Kidney epithelial cell (primary cell): ENCODE measurements at places on chromosomes 12 and 14.

DNA sequence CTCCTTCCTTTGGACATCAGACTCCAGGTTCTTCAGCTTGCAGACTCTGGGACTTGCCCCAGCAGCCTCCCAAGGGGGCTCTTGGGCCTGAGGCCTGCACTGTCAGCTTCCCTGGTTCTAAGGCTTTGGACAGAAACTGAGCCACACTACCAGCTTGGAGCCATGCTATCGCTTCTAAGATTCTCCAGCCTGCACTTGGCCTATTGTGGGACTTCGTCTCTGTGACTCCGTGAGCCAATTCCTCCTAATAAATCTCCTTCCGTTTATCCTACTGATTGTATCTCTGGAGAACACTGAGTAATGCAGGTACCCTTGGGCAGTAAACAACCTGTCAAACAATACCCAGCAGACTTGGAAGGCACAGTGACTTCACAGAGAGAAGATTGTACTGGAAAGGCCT, 24.9 kb upstream of the RHOJ start:
- no peak for DNase-seq

GRCh38 chr12:124150168-124150567, 144.7 kb upstream of the RFLNA start:
- DNase-seq = no peak

GRCh38 chr14:24705840-24706239, 71.8 kb upstream of the GZMB start:
- DNase-seq = no peak

GRCh38 chr12:57240066-57240921, 10.7 kb downstream of the STAC3 start:
- DNase-seq = no peak

DNA sequence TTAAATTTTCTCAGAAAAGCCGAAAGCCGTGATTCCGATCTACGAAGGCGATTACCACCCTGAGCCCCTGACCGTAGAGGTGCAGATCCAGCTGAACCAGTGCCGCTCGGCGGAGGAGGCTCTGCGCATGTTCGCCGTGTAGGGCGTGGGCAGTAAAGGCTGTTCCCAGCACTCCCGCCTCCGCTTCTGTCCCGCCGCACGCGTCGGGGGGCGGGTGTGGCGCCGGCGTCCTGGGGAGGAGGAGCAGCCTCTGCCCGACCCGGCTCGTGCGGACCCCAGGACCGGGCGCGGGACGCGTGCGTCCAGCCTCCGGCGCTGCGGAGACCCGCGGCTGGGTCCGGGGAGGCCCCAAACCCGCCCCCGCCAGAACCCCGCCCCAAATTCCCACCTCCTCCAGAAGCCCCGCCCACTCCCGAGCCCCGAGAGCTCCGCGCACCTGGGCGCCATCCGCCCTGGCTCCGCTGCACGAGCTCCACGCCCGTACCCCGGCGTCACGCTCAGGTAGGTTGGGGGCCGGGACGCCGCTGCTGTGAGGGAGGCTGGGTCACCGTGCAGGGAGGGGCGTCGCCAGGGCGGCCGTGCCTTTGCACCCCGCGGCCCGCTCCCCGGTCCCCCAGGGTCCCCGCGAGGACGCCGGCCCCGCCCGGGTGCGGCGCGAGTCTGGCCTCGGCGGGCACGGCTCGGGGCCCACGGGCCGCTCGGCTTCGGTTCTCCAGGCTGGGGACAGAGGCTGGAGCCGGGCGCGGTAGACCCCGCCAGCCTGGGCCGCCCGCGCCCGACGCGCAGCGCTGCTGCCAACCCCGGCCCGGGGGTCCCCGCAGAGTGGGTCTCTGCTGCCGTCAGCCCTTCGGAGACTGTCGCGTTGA, at the start of gene B3GNT4:
B3GNT4 (plus strand) TSS at position 409 of the 866 bp plus-strand sequence. CDS start 910 bp downstream, outside the sequence.
- DNase-seq = no peak

- no peak for DNase-seq
These were observed 5.1 kb upstream of the GPR33 start for GRCh38 chr14:31492759-31493498.

GRCh38 chr12:17079251-17079909, 473.4 kb upstream of the LMO3 start:
- no peak for DNase-seq
